ENCODE measurements at places on chromosomes 7 and 10.

DNA sequence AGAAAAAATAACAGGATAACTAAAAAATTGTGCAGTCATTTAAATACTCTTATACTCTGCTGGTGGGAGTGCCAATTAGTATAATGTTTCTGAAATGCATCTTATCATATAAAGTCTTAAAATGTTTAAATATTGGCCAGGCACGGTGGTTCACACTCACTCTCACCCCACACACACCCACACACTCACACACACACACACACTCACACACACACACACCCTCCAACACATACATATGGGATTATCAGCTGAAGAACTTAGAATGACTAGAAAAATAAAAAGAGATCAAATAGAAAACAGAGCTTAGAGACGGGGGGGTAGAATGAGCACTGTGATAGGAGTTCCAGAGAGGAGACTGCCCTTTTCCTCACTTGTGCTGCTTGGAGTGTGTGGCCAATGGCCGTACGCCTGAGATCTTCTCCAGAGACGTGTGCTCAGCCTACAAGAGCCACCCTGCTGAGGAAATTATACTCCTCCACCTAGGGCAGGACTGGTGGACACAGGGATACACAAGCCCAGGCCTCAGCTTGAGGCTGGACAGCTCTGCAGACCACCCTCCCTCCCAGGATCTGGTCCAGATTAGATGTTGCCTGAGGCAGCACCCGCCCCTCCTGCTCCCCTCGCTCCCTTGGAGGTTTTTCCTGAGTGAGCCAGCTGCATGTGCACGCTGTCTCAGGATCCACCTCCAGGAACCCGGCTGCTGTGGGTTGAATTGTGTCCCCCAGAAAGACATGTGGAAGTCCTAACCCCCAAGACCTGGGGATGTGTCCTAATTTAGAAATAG is 26.5 kb upstream of the PRKAG2 start:
- DNase-seq, result no peak

DNA sequence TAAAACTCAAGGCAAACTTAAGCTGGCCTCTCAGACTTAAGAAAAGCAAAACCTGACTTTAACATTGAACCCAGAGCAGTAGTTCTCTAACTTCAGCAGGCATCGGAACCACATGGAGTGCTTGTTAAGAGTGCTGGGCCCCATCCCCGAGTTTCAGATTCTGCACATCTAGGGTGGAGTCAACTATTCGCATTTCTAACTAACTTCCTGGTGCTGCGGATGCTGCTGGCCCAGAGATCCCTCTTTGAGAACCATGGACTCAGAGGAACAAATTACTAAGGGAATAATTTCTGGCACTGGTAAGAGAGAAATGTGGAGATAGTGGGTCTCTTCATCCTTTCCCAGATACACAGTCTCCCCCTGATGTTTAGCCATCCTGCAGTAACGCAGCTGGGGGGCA is 14.6 kb upstream of the NPFFR1 start:
- no peak for DNase-seq

- DNase-seq, result no peak
These were observed 21.0 kb downstream of the ZCWPW1 start for GRCh38 chr7:100407285-100408180.

DNA sequence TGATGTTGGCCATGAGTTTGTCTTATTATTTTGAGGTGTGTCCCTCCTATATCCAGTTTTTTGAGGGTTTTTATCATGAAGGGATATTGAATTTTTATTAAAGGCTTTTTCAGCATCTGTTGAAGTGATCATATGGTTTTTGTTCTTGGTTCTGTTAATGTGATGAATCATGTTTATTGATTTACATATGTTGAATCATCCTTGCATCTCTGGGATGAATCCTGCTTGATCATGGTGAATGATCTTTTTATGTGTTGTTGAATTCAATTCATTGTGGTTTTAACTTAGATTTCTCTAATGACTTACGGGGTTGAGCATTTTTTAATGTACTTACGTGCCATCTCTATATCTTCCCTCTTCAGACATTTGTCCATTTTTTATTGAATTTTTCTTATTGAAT is 22.9 kb downstream of the DLD start:
- no peak for DNase-seq

- no peak for DNase-seq
These were observed 18.8 kb upstream of the MDFIC start for GRCh38 chr7:114903131-114903530.

DNA sequence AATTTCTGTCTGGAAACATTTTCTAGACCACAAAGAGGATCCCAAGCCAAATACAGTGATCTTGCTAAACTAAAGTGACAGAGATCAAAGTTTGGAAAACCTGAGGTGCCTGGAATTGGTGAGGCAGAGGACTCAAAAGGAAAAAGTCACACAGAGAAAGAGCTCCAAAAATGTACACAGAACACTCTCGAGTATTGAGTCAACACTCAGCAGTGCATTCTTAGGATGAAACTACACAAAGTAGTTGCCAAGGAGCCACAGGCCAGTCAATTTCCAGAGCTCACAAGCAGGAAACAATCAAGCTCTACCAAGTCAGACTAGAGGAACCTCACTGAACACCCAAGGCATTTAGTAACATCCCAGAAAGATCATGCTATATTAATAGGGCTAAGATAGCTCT is 61.3 kb downstream of the MICU1 start:
- no peak for DNase-seq

DNA sequence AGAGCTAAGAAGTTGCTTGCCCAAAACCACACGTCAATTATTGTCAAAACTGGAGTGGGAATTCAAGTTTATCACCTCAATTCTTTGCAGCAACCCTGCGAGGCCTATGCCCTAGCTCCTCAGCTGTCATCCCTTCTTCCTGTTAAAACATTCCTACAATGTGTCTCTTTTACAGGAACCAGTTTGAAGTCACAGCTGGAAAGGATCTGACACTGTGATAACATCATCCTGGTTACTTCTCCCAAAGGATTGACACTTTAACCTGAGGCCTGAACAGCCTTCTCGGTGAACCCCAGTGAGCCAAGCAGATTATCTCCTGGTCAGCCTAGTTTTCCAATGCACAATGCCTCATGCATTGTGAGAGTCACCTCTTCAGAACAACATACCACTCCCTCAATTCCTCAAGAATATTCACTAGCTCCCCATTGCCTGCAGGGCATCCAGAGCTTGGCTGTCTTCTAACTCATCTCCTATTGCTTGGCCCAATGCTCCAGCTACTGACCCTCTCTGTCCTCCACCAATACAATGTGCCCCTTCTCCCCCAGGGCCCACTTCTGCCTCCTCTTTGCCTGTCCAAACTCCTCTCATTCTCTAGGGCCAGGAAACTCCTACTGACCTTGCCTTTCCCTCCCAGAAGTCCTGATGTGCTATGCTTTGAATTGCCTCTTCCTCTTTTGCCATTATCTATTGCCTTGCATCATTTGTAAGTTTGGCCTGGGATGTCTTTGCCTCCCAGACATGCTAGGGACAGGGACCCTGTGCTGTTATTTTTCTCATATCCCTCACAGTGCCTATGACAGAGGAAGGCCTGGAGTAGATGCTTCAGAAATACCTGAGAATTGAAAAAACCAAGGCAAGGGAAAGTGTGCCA is 10.4 kb upstream of the DLG5 start:
- DNase-seq, result no peak

GRCh38 chr7:16365177-16365576 is 56.2 kb downstream of the CRPPA start:
- no peak for DNase-seq

DNA sequence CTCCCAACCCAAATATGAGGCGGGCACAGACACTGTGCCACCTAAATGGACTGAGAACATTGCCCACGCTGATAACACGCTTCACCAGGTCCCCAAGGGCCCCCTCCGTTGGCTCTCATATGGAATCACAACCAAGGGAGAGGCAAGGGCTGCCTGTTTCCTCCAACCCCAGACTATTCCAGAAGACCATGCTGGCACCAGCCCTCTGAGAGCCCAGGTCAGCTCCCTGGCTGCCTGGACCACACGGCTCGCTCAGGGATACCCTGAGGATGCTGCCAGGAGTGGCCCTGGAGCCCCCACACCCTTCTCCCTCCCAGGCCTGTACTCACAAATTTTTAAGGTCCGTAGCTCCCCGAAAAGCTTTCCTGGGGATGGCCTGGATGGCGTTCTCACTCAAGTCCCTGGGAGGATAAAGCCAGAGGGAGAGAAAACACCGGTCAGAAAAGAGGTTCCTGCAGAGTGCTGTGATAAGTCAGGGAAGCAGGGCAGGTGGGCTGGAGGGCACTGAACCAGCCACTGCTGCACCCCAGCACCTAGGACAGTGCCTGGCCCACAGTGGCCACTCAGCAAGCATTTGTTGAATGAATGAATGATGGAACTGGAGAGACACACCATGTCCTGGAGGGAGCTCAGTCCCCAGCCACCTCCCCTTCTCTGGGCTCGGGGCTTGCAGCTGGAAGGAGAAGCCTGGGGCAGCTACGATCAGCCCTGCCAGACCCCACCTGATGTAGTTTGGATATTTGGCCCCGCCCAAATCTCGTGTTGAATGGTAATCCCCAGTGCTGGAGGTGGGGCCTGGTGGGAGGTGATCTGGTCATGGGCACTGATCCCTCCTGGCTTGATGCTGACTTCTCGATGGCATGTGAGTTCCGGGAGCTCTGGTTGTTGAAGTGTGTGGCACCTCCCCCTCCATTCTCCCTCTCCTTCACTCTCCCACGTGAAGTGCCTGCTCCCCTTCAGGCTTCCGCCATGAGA is 119.8 kb downstream of the SLIT1 start:
- no peak for DNase-seq
